NCI-H2029 treated with DMSO at 0.1 percent for 48 hours (cell line): ENCODE measurements at places on chromosomes 11 and 22.

- DNase-seq: no peak
Measured at GRCh38 chr22:42247596-42247995, 22.9 kb downstream of the TCF20 start.

- no peak for DNase-seq
Measured at GRCh38 chr11:2251138-2251537, 19.2 kb downstream of the ASCL2 start.

DNA sequence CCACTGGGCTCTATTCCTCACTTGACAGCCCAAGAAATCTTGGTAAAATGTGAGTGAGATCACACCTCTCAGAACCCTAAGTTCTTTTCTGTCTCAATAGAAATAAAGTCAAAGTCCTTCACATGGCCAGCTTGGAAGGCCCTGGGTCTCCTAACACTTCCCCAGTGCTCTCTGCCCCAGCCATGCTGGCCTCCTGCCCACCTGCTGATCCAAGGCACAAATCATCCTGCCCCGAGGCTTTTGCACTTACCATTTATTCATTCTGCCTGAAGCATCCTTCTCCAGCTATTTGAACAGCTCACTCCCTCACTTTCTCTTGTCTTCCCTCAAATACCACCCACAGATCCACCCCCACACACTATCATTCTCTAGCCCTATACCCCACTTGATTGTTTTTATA lies 26.4 kb downstream of the ISX start:
- DNase-seq: no peak

GRCh38 chr11:93213622-93214021 lies 15.8 kb upstream of the SLC36A4 start:
- no peak for DNase-seq

- DNase-seq: peak; percentile 42
Measured at GRCh38 chr11:130180491-130180890, 20.9 kb downstream of the ST14 start.

- no peak for DNase-seq
Measured at GRCh38 chr11:130624971-130625544, 176.6 kb downstream of the ADAMTS15 start.

- no peak for DNase-seq
Measured at GRCh38 chr22:44127356-44127755, 53.4 kb upstream of the PARVG start.

- no peak for DNase-seq
Measured at GRCh38 chr22:27223317-27224177, 566.2 kb downstream of the MIAT start.

DNA sequence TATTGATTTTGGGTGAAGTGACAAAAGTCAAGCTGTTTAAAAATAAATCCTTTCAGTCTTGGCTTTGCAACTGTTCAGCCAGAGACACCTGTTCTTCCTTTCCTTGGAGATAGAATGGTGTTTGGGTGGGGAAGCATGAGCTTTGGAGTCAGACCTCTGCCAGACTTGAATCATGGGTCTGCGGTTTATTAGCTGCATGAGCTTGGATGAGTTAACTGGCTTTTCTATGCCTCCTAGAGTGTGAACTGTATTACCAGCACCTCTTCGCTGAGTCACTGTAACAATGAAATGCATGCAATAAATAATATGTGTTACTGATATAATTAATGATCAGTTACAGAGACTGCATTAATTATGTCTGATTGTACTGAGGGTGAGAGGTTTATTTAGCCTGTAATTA lies 13.5 kb upstream of the MYEOV start:
- DNase-seq: no peak

DNA sequence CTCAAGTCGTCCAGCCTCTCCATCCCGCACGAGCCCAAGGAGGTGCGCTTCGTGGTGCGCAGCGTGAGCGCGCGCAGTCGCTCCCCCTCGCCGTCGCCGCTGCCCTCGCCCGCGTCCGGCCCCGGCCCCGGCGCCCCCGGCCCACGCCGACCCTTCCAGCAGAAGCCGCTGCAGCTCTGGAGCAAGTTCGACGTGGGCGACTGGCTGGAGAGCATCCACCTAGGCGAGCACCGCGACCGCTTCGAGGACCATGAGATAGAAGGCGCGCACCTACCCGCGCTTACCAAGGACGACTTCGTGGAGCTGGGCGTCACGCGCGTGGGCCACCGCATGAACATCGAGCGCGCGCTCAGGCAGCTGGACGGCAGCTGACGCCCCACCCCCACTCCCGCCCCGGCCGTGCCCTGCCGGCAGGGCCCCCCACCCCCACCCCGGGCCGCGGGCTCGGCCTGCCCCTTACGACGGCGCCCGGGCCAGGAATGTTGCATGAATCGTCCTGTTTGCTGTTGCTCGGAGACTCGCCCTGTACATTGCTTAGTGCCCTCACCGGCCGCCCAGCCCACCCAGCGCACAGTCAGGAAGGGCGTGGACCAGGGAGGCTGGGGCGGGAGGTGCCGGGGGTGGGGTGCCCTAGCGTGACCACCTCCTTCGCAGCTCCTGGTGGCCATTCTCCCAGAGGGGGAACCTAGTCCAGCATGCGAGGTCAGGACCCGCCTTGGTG lies 6.9 kb upstream of the ACR start:
- DNase-seq: no peak

- no peak for DNase-seq
Measured at GRCh38 chr11:72316984-72317383, 73.0 kb upstream of the PHOX2A start.

- no peak for DNase-seq
Measured at GRCh38 chr11:10891151-10891720, 33.4 kb upstream of the ZBED5 start.
